ENCODE measurements at places on chromosomes 11 and 22.

DNA sequence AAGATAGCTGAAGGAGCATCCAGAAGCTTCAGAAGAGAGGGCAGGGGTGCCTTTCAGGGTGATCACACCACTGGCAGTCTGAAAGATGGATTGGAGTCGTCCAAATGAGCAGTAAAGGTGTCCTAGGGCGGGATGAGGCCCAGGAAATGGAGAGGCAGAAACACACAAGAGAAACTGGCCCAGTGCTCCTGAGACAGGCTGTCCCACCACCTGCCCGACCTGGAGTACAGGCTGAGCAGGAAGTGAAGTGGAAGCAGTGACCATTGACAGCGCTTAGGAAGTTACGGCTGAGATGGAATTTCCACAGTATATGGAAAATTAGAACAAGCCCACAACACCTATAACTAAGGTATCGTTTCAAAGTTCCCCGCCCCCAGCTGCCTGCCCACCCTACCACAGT, 16.1 kb downstream of the EIF3F start:
- DNase-seq, result no peak

GRCh38 chr11:36744375-36745168, 146.5 kb upstream of the RAG2 start:
- DNase-seq, result peak; percentile 81

DNA sequence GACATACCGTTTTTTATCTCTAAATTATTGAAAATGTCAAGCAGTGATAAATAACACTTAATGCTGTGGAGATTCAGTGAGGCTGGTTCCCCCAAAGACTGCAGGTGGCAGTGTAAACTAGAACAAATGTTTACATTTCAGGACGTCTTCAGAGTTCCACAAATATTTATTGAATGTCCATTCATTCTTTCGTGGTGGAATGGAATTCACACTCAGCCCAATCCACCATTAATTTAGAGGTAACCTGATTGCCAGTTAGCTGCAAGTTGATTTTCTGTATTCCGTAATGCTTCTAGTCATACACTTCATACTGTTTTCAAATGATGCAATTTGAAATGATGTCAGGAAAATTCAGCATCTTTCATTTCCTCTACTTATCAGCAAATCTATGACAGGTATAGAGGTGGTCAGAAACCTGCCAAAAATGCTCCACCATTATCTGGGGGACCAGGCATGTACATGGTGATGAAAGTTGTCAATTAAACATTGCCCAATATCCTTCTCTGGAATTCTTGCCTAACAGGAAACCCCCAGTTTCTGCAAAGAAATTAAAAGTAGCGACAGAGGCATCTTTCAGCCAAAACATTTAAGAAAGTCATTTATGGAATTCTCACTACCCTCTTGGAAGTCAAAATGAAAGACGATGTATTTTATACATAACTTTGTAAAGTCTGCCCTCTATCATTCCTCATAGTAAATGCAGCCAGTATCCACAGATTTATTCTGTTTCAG, 94.3 kb upstream of the BMAL1 start:
- no peak for DNase-seq

- DNase-seq, result no peak
Observed at GRCh38 chr11:4704054-4704789, at the start of gene MMP26. Gene MMP26, plus strand, starts transcription at chr11:4704784.
